ENCODE measurements at places on chromosomes 4 and X. TPM values are rescaled to one million over a fixed set of nuclear protein-coding genes. Genes with fewer than 3 reads are reported as not detected.
A peak's percentile ranks its signal among the peaks of the same experiment; 100 is the strongest.

DNA sequence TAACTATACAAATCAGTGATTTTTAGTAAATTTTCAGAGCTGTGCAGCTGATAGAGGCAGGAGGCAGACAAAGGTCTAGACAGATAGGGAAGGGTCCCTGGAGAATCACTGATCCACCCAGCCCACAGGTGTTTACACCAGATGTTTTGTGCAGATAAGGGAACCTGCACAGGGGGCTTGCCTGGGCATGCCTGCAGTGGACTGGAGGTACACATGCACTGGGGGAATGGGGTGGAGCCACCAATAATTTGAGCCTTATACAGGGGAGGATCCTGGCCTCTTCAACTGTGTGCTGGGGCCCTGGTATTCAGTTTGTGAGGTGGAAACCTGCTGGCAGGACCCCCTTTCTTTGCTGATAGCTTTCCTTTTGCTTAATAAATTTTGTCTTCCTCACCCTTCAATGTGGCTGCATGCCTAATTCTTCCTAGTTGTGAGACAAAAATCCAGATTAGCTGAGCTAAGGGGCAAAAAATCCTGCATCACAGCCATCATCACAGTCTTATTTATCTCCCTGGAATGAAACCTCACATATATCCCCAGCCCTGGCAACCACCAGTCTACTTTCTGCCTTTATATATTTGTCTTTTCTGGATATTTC lies 102.8 kb downstream of the KDM6A start:
- no peaks in the 10 kb centered on the region for H3K27me3 ChIP-seq
- peaks cover 41% of the 10 kb centered on the region for H3K36me3 ChIP-seq
- peaks cover 2% of the 10 kb centered on the region for H3K4me1 ChIP-seq
- no peak overlapping the region for H3K4me3 ChIP-seq
- no peak for DNase-seq

DNA sequence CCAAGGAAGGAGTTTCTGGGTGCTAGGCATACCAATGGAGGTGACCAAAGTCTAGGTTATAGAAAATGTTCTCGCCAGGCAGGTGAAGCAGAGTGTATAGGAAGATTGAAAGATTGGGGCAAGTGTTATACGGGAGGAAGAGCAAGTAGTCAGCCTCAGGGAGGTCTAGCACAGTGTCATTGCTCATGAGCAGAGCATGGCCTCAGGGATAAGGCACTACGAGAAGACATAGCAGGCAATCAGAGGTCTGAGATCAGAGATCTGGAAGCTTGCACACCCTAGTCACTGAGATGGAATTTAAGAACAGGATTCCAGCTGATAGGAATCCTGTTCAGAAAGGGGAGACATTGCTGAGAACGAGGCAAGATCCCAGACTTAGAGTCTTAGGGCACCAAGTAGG lies 350.0 kb upstream of the CASK start:
- no peak for DNase-seq
- H3K27me3 ChIP-seq = no peaks in the 10 kb centered on the region

DNA sequence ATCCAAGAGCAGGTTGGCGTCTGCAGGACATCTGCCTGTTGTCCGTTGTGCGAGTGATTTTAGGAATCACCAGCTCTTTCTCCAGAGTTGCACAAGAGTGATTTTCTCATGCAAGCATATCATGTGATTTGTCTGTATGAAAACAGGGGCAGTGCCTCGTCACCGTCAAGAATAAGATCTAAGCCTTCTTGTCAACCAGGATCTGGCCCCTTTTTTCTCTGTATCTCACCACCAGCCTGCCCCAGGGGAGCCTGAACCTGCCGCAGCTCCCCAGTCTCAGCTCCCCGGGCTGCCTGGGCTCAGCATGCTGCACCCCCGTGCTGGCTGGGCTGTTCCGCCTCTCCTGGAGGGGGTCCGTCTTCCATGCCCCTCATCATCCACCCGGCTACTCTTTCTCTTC lies 90.5 kb downstream of the STOX2 start:
- peaks cover 4% of the 10 kb centered on the region for H3K27me3 ChIP-seq
- H3K4me3 ChIP-seq = no peak overlapping the region
- no peaks in the 10 kb centered on the region for H3K4me1 ChIP-seq
- no peak overlapping the region for H3K27ac ChIP-seq

DNA sequence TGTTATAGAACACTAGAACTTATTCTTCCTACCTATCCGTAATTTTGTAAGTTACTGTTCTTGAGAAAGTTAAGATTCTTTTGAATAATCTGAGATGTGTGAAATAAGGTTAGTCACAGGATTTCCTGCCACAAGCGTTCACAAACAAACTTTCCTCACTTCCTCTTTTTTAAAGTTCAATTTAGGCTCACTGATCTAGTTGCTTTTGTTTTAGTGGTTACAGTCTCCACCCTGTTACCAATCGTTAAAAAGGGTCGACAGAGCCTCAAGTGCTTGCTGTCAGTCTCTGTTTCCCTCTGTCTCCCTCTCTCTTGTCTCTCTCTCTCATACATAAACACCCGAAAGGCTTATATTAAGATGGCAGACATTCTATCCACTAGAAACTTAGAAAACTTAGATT lies 35.9 kb upstream of the STK26 start:
- peak; percentile 39 for DNase-seq
- H3K27me3 ChIP-seq = no peaks in the 10 kb centered on the region
- H3K36me3 ChIP-seq = peaks cover 7% of the 10 kb centered on the region
- H3K4me3 ChIP-seq = peak overlapping the region; percentile 58
- peak overlapping the region; percentile 96 for H3K27ac ChIP-seq

DNA sequence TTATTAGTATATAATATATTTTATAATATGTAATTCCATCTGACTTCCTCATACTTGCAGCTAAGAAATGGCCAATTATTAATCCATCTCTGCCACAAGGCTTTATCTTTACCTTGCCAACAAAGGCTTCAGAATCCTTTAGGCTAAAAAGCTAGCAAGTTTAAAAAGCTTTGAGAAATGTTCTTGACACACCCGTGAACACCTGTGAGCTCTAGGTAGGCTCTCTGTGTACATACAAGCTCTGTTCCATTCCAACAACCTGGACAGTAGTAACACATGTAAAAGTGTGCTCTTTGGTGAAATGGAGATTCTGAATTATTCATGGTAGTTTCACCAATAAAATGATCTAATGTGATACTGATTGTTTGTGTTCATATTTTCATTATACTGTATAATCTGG lies 49.7 kb upstream of the USP9X start:
- H3K27ac ChIP-seq = no peak overlapping the region
- H3K4me3 ChIP-seq = no peak overlapping the region
- no peak for DNase-seq
- no peaks in the 10 kb centered on the region for H3K4me1 ChIP-seq
- H3K27me3 ChIP-seq = no peaks in the 10 kb centered on the region

- no peaks in the 10 kb centered on the region for H3K36me3 ChIP-seq
- H3K27me3 ChIP-seq = no peaks in the 10 kb centered on the region
- H3K4me3 ChIP-seq = no peak overlapping the region
- DNase-seq = no peak
- H3K27ac ChIP-seq = no peak overlapping the region
Observed at GRCh38 chrX:136130931-136131833, 16.2 kb upstream of the FHL1 start.

DNA sequence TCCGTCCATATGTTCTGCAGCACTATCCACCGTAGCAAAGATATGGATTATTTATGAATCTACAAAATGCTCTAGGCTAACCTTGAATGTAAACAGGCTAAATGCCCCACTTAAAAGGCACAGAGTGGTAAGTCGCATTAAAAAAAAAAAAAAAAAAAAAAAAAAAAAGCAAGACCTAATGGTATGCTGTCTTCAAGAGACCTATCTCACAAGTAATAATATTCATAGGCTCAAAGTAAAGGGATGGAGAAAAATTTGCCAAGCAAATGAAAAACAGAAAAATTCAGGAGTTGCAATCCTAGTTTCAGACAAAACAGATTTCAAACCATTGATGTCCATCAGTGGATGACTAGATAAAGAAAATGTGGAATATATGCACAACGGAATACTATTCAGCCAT lies 139.4 kb downstream of the GLRA3 start:
- no peak overlapping the region for H3K4me3 ChIP-seq
- no peaks in the 10 kb centered on the region for H3K27me3 ChIP-seq
- H3K4me1 ChIP-seq = no peaks in the 10 kb centered on the region
- H3K27ac ChIP-seq = no peak overlapping the region
- no peaks in the 10 kb centered on the region for H3K36me3 ChIP-seq
- DNase-seq = no peak

DNA sequence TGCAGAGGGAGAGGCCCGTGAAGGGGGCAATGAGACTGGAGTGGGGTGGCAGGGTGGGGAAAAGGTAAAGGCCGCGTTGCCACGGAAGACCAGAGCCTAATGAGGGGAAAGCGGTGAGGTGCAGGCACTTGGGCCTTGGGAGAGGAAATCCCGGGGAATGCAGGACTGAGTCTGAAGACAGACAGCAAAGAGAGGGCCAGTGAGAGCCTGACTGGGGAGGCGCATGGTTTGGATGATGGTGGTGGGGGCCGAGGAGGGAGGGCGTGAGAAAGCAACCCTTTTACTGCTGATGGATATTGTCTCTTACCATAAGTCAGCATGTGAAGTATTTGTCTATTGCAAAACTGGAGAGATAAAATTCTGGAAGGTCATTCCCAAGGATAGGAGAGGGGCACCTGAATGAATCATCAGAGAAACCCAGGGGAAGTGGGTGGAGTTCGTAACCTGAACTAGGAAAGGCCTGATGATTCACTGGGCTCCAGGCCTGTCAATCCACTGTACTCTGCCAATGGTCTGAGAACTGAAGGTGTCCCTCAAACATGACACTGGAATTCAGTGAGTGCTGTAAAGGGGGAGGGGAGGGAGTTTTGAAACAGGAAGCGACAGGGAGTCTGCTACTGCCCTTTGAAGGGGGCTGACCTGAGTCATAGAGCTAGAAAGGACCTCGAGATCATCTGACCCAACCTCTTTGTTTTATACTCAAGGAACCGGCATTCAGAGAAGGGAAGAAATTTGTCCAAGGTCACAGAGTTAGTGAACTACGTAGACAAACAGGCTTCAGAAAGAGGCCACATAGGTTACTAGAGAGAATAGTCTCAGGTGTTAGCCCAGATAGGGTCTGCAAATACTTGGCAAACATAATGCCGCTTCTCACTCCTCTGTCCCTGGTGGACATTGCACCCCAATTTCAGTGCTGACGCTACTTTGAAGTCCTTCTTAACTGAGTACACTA lies 52.2 kb downstream of the NALF2 start:
- H3K27ac ChIP-seq = no peak overlapping the region
- DNase-seq = no peak
- no peak overlapping the region for H3K4me3 ChIP-seq
- no peaks in the 10 kb centered on the region for H3K27me3 ChIP-seq
- H3K36me3 ChIP-seq = no peaks in the 10 kb centered on the region
- no peaks in the 10 kb centered on the region for H3K4me1 ChIP-seq

- H3K4me1 ChIP-seq = no peaks in the 10 kb centered on the region
Observed at GRCh38 chrX:14344172-14344940, 185.0 kb upstream of the GLRA2 start.

DNA sequence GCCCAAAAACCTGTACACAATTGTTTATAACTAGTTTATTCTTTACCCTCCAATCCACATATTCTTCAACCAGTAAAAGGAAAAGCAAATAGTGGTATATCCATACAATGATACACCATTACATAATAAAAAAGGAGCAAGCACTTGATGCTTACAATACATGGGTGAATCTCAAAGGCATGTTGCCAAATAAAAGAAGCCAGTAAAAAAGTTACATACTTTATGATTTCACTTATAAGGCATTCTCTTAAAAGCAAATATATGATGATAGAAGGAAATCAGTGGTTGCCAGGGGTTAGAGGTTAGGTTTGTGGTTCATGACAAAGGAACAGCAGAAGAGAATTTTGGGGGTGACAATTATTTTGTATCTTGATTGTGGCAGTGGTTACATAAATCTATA lies 896.1 kb upstream of the LCORL start:
- H3K4me1 ChIP-seq = no peaks in the 10 kb centered on the region
- no peaks in the 10 kb centered on the region for H3K27me3 ChIP-seq
- H3K4me3 ChIP-seq = no peak overlapping the region
- H3K36me3 ChIP-seq = no peaks in the 10 kb centered on the region

GRCh38 chrX:119677654-119677981 lies 15.3 kb downstream of the SEPTIN6 start:
- H3K4me1 ChIP-seq = peaks cover 59% of the 10 kb centered on the region
- H3K36me3 ChIP-seq = peaks cover 33% of the 10 kb centered on the region
- H3K27ac ChIP-seq = peak overlapping the region; percentile 97
- no peak for DNase-seq
- peak overlapping the region; percentile 76 for H3K4me3 ChIP-seq

DNA sequence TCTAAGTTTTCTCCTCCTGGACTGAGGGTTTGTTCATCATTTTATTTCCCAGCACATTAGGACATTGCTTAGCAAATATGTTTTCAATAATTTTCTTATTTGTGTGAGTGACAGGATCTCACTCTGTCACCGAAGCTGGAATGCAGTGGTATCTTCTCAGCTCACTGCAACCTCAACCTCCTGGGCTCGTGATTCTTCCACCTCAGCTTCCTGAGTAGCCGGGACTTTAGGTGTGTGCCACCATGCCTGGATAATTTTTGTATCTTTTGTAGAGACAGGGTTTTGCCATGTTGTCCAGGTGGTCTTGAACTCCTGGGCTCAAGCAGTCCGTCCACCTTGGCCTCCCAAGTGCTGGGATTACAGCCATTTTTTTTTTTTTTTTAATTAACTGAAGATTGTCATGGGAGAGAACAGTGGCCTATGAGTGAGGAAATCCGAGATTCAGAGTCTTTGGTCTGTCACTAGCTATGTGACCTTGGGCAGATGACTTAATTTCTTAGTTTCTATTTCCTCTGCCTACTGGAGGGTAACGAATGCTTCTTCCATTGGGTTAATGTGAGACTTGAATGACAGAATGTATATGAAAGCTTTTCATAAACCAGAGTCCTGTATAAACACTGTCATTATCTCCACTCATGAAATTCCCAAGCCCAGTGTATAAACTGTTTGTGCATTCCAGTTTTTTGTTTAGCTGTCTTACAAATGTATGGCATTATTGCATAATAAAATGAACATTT lies 23.9 kb downstream of the MOB1B start:
- peak overlapping the region; percentile 75 for H3K27ac ChIP-seq
- DNase-seq = no peak
- peak overlapping the region; percentile 1 for H3K4me3 ChIP-seq
- H3K27me3 ChIP-seq = no peaks in the 10 kb centered on the region

GRCh38 chr4:140689623-140690022 lies 66.6 kb downstream of the TBC1D9 start:
- no peak overlapping the region for H3K4me3 ChIP-seq
- H3K4me1 ChIP-seq = no peaks in the 10 kb centered on the region
- no peaks in the 10 kb centered on the region for H3K36me3 ChIP-seq
- DNase-seq = no peak
- no peak overlapping the region for H3K27ac ChIP-seq

The NXF3 gene
- total RNA-seq = not detected

The FAT4 gene
- total RNA-seq = not detected
